ENCODE measurements at places on chromosomes 6 and 20.

- DNase-seq, result peak; percentile 48
Observed at GRCh38 chr20:49392745-49393144, 89.7 kb downstream of the KCNB1 start.

- peak; percentile 44 for DNase-seq
Observed at GRCh38 chr6:143695130-143695968, 17.6 kb downstream of the PHACTR2 start.

DNA sequence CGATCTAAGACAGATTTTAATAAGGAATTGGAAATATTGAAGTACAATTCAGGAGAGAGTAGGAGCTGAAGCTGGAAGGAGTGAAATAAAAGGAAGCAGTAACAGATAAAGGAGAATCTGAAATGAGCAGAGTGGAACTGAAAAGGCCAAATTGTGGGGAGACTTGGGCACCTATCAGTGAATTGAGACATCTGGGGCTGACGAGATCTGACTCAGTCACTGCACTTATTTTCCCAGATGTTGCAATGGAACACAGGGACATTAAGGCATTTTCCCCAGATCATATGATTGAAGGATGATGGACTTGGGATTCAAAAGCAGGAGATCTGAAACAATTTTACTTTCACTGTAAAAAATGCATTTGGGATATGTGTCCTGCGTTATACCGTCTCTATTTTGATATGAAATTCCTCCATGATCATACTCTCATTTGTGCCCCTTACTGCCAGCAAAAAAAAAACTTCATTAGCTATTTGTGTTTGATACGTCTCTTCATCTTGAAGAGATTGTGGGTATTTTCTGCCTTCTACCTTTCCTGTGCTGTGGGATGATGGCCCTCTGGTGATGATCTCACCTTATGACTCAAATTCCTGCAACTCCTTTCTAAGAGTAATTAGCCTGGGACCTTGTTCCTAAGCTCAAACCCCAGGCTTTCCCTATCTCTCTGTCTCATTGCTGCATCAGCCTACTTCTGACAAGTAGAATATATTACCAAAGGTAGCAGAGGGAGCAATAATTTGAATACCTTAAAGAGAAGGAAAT is 278.5 kb upstream of the MAN1A1 start:
- DNase-seq, result no peak

GRCh38 chr6:150492507-150492906 is 107.2 kb upstream of the PLEKHG1 start:
- DNase-seq, result no peak

DNA sequence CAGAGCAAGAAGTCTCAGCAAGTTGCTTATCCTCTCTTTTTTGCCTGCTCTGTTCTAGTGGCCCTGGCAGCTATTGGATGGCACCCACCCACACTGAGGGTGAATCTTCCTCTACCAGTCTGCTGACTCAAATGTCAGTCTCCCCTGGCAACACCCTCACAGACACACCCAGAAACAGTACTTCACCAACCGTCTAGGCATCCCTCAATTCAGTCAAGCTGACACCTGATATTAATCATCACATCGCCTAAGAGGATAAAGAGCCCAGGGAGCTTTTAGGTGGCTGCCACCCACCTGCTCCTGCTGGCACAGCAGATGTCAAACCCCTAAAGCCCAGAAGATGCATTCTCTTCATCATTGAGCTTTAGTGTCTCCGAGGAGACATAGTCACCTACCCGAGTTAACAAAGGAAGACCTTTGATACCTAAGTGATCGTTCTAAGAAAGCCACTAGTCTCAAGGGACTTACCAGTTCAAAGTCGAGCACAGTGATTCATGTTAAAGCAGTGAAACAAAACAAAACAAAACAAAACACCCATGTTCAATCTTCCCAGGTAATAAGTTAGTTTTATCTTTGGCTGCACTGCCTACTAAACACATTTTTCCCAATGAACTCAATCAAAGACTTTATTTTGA is 97.7 kb upstream of the KCNQ5 start:
- DNase-seq, result no peak

Data from NCI-H146 (cell line).